ENCODE measurements at places on chromosomes 2 and 18. TPM values are rescaled to one million over a fixed set of nuclear protein-coding genes. Genes with fewer than 3 reads are reported as not detected.

ZNF804A gene
- total RNA-seq = not detected

DNA sequence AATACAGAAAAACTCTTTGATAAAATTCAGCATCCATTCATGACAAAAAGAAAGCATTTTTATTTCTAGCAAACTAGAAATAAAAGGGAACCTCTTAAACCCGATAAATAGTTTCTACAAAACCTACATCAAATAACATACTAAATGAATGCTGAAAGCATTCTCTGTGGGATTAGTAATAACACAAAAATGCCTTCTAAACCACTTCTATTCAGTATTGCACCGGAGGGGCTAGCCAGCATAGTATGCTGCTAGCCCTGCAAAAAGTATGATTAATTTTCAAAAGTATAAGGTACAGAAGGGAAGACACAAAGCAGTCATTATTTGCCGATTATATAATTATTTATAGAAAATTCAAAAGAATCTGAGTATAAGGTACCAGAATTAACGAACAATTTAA, 145.2 kb downstream of the DTNB start:
- DNase-seq = no peak
- no peaks in the 10 kb centered on the region for H3K27me3 ChIP-seq
- H3K36me3 ChIP-seq = no peaks in the 10 kb centered on the region
- H3K4me3 ChIP-seq = no peak overlapping the region
- peaks cover 2% of the 10 kb centered on the region for H3K4me1 ChIP-seq

- no peaks in the 10 kb centered on the region for H3K36me3 ChIP-seq
- no peak overlapping the region for H3K4me3 ChIP-seq
- peaks cover 2% of the 10 kb centered on the region for H3K27me3 ChIP-seq
- H3K27ac ChIP-seq = no peak overlapping the region
- H3K4me1 ChIP-seq = no peaks in the 10 kb centered on the region
Observed at GRCh38 chr2:144776766-144777165, 256.8 kb upstream of the ZEB2 start.

DNA sequence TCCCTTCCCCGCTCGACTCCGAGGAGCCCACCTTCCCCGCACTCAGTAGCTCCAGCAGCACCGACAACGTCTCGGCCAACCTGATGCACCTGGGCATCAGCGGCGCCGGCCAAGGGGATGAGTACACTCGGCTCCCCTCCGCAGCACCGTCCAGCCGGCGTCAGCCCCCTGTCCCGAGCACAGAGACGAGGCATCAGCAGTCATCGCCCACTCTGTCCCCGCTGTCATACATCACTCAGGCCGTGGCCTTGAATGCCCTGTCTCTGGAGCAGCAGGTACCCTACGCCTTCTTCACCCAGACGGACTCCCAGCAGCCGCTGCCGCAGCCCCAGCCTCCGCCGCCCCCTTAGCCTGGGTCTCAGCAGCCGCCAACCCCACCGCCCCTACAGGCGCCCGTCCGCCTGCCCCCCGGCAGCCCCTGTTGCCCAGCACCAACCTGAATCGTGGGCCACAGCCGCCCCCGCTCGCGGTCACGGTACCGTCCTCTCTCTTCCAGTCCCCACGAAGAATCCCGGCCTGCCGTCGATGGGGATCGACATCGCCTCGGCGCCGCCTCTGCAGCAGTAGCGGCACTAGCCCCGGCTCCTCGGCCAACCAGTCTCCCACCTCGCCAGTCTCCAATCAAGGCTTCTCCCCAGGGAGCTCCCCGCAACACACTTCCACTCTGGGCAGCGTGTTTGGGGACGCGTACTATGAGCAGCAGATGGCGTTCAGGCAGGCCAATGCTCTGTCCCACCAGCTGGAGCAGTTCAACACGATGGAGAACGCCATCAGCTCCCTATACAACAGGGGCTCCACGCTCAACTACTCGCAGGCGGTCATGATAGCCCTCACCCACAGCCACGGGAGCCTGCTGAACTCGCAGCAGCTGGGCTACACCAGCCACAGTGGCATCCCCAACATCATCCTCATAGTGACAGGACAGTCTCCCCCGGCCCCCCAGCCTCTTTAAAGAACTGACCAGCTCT, 1195.9 kb upstream of the CHAC2 start:
- H3K4me3 ChIP-seq = no peak overlapping the region
- no peak for DNase-seq
- no peaks in the 10 kb centered on the region for H3K4me1 ChIP-seq
- H3K27ac ChIP-seq = no peak overlapping the region

- no peaks in the 10 kb centered on the region for H3K27me3 ChIP-seq
- H3K4me3 ChIP-seq = no peak overlapping the region
- no peak for DNase-seq
- peaks cover 31% of the 10 kb centered on the region for H3K4me1 ChIP-seq
- no peak overlapping the region for H3K27ac ChIP-seq
Observed at GRCh38 chr2:8509621-8510020, 172.2 kb upstream of the ID2 start.
